ENCODE measurements at places on chromosomes 7 and 10.
A peak's percentile ranks its signal among the peaks of the same experiment; 100 is the strongest.

DNA sequence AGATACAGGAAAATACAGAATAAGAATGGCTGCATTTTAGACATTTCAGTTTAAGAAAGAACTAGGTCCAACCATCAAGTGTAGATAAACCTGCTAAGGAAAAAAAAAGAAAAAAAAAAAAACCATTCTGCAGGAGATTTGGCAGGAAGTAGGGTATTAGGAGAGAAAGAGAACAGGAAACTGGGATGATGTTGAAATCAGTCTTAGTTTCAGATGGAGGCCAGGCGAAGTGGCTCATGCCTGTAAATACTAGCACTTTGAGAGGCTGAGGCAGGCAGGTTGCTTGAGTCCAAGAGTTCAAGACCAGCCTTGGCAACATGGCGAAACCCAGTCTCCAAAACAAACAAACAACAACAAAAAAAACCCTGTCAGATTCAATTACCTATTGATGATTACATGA, 120.2 kb downstream of the RAB11FIP2 start:
- DNase-seq = no peak

DNA sequence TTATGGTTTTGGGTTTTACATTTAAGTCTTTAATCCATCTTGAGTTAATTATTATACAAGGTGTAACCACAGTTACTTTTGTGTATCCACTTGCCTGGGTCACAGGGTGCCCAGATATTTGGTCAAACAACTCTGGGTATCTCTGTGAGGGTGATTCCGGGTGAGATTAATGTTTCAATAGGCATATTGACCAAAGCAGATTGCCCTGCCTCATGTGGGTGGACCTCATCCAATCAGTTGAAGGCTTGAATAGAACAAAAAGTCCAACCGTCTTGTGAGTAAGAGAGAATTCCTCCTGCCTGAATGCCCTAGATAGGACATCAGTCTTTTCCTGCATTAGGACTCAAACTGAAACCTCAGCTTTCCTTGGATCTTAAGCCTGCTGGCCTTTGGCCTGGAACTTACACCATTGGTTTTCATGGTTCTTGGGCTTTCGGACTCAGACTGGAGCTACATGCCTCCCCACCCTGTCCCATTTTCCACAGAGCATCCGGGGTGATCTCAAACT, 68.9 kb upstream of the ST8SIA6 start:
- no peak for DNase-seq

- DNase-seq = no peak
These were observed 55.2 kb upstream of the EZH2 start for GRCh38 chr7:148939128-148939755.

DNA sequence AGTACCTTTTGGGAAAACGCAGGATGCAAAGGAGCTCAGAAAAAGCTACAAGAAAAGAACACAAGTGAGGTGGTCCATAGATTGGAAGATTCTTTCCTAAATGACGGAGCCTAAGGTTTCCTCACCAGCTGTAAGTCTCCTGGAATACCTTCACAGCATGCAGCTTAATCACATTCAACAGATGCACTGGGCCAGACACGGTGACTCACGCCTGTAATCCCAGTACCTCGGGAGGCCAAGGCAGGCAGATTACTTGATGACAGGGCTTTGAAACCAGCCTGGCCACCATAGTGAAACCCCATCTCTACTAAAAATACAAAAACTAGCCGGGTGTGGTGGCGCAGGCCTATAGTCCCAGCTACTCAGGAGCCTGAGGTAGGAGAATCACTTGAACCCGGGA, 228.7 kb downstream of the FRMD4A start:
- DNase-seq = no peak

- peak; percentile 55 for DNase-seq
These were observed 65.7 kb downstream of the VWA2 start for GRCh38 chr10:114304571-114305421.

- no peak for DNase-seq
These were observed 19.4 kb downstream of the GATA3 start for GRCh38 chr10:8073691-8074416.

DNA sequence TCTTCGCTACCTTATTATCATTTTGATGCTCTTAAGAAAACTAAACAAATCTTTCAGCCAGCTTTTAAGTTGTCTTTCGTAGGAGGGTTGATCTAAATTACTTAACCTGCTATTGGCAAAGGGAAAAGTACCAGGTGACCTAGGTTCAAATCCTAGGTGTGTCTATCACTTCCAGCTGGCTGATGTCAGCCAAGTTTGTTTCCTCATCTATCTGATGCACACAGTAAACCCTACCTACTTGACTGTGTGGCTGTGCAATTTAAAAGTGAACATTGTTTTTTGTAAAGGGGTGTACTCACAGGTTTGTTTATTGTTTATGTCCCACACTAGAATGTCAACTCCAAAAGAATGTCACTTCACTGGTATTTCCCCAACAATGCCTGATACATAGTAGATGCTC, 21.9 kb upstream of the CAMK1D start:
- DNase-seq = no peak

DNA sequence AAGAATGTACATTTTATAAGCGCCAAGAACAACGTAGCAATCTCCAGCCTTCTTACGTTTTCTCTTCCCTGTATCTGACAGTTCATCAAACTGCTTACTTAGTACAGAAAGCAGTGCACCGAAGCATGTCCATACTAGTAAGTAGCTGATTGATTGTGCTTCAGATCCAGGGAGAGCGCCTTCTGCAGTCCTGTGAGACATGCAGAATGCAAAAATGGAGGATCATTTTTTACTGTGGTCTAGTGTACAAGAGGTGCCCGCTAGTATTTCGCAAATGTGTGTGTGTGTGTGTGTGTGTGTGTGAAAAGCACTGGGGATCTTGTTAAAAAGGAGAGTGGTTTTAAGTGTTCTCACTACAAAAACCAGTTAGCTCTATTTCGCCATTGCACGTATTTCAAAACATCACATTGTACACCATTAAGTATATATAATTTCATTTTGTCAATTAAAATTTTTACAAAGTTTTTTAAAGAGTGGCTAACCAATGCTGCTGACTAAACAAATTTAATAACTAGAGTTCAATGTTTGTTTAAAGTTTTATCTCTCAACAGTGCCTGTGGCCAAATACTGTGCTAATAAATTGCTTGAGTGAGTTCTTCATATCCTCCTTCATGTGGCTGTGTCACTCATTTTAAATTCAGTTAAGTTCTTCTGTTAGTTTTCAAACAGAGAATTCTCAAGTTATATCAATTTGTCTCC, 99.6 kb downstream of the ZMYND11 start:
- no peak for DNase-seq

DNA sequence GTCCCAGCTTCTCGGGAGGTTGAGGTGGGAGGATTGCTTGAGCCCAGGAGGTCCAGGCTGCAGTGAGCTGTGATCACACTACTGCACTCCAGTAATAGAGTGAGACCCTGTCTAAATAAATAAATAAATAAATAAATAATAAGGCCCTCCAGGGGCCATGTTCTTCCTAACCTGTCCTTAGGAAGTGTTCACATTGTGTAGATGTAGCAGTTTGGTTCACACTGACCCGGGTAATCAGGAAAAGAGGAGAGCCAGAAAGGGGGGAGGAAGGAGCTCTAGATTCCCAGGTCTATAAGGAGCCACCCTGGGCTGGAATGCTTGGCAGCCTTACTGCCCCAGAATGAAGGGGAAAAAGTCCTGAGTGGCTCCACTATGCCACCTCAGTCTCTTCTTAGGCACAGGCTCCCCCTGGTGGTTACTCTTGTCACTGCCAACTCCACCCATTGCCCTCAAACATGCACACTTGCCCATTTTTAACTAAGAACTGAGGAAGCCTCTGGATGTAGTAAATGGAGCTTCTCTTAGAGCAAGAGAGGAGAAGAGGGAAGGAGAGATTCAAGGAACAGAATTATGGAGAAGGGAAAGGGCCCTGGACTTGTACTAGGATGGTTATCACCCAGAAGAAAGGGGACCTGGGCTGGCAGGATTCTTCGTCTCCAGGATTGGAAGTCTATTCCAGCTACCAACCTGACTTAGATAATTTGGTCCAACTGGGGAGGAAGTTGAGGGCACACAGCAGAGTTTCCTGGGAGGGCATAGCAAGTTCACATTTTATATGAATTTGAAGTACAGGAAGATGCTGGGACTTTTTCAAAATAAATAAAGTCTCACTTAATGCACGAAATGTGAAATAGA, 7.8 kb downstream of the HPS6 start:
- peak; percentile 77 for DNase-seq
